ENCODE measurements at places on chromosomes 2 and 18.

DNA sequence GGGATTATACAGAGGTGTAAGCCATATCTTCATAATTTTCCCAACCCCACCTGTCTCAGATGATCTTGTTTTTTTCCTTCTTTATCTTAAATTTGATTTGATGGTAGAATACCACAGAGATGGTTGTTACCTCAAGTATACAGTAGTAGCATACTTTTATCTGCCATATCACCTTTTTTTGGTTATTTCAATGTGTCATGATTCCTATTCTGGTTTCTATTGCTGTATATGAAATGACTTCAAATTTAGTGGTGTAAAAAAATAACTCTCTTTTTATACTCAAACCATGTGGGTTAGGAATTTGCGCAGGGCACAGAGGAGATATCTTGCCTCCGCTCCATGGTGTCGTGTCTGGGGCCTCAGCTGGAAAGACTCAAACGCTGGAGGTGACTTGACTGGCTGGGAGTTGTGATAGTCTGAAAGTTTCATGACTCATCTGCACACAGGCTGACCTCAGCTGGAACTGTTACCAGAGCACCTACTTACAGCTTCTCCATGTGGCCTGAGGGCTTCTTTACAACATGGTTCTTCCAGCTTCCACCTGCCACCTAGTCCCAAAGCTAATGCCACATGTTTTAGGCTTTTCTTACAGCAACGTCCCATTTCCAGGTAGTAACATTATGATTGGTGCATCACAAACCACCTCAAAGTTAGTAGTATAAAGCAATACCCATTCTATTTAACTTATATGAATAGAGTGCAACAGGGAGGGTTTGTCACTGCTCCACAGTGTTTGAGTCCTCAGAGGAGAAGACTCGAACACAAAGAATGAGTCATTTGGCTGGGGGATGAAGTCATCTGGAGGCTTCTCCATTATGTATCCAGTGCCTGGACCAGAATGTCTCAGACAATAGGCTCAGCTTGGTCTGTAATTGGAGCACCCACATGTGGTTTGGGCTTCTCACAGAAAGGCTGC is 82.3 kb upstream of the XPO1 start:
- DNase-seq, result no peak
- H3K27me3 ChIP-seq, result no peaks in the 10 kb centered on the region
- no peak overlapping the region for H3K27ac ChIP-seq
- H3K36me3 ChIP-seq, result no peaks in the 10 kb centered on the region

GRCh38 chr2:29714333-29714732 is 207.1 kb downstream of the ALK start:
- no peaks in the 10 kb centered on the region for H3K4me1 ChIP-seq
- H3K4me3 ChIP-seq, result no peak overlapping the region
- no peaks in the 10 kb centered on the region for H3K36me3 ChIP-seq
- DNase-seq, result no peak
- H3K27ac ChIP-seq, result no peak overlapping the region

DNA sequence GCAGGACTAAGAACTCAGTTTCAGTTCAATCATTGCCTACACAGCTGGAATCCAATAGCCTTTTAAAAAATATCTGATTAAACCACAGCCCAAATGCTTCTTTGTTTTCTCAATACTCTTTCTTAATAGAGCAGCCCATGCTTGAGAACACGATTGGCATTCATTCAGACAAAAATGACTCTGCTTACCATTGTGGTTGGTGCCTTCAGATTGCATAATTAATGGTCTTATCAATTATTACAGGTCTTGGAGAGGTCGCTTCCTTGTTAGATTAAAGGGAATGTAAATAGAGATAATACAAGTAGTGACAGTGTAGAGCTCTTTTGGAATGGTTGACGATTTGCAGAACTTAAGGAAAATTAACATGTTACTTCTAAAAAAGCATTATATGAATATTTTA is 107.2 kb downstream of the RNF152 start:
- no peaks in the 10 kb centered on the region for H3K27me3 ChIP-seq
- H3K4me1 ChIP-seq, result no peaks in the 10 kb centered on the region
- H3K36me3 ChIP-seq, result no peaks in the 10 kb centered on the region
- H3K4me3 ChIP-seq, result no peak overlapping the region

DNA sequence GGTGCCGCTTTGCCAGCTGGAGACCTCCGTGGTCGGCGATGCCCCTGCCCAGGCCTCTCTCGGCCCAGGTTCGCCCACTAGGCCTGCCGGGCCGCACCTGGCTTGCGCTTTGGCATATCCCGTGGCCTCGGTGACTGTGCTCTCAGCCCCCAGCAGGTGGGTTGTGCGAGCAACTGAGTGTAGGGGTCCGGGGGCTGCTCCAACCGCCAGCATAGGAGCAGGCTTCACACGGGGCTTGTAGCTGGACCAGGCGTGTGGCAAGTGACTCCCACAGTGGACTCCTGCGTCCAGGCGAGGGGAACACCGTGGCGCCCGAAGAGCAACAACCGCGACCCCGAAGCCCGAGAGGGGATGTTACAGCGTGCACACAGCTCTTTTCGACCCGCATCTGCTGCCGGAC is 9.7 kb downstream of the TRAPPC12 start:
- DNase-seq, result no peak
- H3K27ac ChIP-seq, result no peak overlapping the region
- no peak overlapping the region for H3K4me3 ChIP-seq
- H3K27me3 ChIP-seq, result no peaks in the 10 kb centered on the region

- H3K27ac ChIP-seq, result no peak within 1 kb of the TSS
- H3K4me3 ChIP-seq, result no peak within 1 kb of the TSS
- no peak for DNase-seq
- peaks cover 22% of the 10 kb centered on the region for H3K27me3 ChIP-seq
- H3K36me3 ChIP-seq, result no peaks in the 10 kb centered on the region
These were observed at the start of gene TMEM178A for GRCh38 chr2:39665811-39666490. TMEM178A (plus strand) TSS chr2:39665917; CDS start chr2:39665975, 58 bp downstream.

DNA sequence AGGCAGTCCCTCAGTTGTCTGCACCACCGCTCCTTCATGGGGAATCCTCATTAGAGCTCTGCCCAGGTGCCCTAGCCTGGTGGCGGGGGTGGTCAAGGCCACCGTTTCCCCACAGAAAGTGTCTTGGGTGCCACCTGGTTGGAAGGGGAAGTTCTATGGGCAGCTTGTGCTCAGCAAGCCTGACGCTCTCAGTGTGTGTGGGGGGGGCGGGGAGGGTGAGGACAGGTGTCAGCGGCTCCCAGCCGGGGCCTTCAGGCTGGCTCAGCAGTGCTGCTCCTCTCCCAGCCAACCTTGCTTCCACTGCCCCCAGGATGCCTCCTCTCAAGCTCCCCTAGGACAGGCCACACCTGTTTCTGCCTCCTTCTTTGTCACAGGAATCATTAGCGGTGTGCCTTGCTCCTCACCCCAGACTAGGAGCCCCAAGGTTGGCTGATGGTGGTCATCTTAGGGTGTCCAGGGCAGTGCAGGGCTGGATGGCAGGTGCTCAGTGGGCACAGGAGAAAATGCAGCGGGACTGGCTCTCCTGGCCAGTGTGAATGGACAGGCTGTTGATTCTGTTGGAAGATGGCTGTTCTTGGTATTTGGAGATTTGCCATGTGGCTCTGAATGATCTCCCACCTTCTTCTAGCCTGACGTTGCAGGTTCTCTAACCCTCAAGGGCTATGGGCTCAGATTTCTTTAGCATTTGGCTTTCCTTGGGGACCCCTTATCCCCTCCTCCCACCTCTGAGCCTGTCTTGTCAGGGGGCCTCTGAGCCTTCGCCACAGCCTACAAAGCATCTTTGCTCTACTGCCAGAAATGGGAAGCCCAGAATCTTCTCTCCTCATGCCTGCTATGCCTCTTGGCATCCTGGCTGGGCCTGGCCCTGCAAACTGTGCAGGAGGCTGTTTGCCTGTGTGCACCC is 185.8 kb upstream of the HS6ST1 start:
- no peaks in the 10 kb centered on the region for H3K27me3 ChIP-seq
- no peak overlapping the region for H3K27ac ChIP-seq
- DNase-seq, result no peak
- no peak overlapping the region for H3K4me3 ChIP-seq

DNA sequence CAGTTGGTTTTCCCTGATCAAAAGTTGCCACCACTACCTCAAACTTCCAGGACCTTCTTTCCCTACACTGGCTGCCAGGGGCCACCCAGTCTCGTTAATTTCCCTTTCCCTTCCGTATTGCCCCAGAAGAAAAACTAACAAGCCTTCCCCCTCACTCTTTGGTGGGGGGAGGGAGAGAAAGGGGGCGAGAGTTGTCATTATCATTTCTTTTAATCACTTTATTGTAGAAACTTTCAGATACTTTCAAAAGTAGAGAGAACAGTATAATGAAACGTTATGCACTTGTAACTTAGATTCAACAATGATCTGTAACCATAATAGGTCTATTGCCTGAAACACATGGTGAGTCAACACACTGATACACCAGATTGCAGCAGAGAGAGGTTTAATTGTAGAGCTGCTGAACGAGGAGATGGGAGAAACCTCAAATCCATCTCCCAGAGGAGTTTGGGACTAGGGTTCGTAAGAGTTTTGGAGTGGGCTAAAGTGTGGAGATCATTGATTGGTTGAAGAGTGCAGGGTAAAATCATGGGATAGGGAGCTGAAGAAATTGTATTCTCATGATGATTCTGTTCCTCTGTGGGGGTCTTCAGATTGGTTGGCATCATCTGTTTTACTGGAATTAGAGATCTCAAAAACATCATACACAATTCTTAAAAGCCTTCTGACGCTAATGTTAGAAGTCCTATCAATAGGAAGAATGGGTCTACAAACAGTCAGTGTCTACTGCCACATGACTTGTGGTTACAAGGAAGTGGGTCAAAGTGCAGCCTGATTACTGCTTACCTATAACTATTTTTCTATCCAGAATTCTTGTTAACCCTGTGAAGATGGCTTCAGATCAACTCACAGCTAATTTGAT is 2.6 kb upstream of the RNF149 start:
- peak; percentile 25 for DNase-seq
- no peaks in the 10 kb centered on the region for H3K36me3 ChIP-seq
- H3K27me3 ChIP-seq, result no peaks in the 10 kb centered on the region
- peak overlapping the region; percentile 63 for H3K27ac ChIP-seq

DNA sequence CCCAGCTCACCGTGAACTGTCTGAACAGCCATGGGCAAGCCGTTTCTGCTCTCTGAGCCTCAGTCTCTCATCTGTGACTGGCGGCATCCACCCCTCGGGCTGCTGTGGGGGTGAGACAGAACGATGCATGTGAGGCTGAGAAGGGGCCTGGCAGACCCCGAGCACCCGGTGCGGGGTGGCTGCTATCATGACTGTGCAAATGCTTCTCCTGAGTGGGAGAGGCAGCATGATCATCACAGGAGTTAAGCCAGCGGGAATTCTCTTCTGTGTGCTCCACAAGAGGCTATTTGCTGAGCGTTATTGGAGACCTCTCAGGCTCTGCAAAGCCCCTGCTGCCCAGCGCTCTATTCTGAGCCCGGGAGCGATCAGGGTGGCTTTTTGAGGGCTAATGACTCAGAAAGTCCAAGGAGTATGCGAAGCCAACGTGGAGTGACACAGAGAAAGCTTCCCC is 45.8 kb upstream of the ID2 start:
- H3K27me3 ChIP-seq, result no peaks in the 10 kb centered on the region
- H3K4me3 ChIP-seq, result no peak overlapping the region
- H3K36me3 ChIP-seq, result no peaks in the 10 kb centered on the region
- H3K4me1 ChIP-seq, result no peaks in the 10 kb centered on the region
- H3K27ac ChIP-seq, result no peak overlapping the region

- no peaks in the 10 kb centered on the region for H3K27me3 ChIP-seq
- no peaks in the 10 kb centered on the region for H3K4me1 ChIP-seq
- no peak overlapping the region for H3K4me3 ChIP-seq
- DNase-seq, result no peak
These were observed 346.3 kb downstream of the LRATD1 start for GRCh38 chr2:14978845-14979244.

DNA sequence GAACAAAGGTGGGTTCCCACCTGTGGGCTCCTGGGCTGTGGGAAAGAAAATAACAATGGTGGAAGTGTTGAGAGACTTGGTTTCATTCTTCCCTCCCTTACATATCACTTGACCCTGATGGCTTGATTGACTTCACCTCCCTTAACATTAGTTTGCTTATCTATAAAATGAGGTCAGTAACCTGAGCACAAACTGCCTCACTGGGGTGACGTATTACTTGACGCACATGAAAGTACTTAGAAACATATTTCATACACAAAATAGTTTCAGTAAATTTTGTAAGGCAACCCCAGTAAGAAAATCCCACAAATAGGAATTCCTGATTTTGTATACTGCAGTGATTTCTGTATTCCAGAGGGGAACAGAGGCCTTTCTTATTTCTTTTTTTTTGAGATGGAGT is 29.4 kb upstream of the LPIN2 start:
- DNase-seq, result no peak
- H3K27ac ChIP-seq, result no peak overlapping the region
